ENCODE measurements at places on chromosomes 12 and 14.
A peak's percentile ranks its signal among the peaks of the same experiment; 100 is the strongest.

GRCh38 chr14:69005432-69006148 is 26.5 kb upstream of the ACTN1 start:
- no peak for DNase-seq

DNA sequence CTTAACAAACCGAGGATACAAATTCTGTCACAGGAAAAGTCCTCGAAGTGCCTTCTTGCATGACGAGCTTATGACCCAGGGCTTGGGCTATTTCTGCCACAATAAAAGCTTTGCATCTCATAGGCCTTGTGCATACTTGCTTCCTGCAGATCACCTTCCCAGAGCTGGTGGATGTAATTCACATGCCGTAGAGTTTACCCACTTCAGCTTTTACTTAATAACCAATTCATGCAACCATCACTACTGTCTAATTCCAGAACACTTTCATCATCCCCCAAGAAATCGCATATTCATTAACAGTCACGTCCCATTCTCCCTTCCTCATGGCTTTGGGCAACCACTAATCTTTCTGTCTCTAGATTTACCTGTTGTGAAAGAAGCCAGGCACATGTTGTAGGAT is 9.0 kb upstream of the BDKRB1 start:
- no peak for DNase-seq

DNA sequence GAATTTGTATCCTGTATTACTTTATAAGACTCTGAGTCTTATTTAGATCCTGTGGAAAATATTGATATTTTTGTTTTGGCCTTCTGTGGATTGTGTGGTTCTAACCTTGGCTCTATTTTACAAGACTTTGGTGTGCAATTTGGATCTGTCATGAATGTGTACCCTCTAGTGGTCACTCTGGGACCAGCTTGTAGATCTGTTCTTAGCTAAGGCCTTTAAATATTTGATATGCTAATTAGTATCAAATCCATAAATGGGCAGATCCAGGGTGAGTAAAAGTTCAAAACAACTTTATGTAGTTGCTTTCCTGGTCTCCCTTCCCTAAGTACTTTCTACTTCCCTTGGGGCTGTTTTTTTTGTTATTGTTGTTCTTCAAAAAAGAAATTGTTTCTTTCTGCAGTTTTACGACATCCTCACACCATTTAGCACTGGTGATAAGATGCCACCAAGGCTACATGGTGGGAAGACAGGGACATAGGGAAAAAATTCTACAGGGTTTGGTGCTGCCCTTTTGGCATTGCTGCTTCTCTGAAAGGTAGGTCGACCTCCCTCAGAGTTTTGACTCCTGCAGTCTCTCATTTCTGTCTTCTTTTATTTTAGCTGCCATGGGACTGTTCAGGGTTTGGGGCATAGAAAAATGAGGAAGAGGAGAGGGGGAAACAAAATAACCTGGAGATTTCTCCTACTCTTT is 238.5 kb downstream of the GPHN start:
- DNase-seq, result no peak

- DNase-seq, result no peak
Observed at GRCh38 chr14:45649051-45649450, 396.0 kb upstream of the MIS18BP1 start.

GRCh38 chr12:126198516-126198915 is 1133.3 kb downstream of the AACS start:
- no peak for DNase-seq

DNA sequence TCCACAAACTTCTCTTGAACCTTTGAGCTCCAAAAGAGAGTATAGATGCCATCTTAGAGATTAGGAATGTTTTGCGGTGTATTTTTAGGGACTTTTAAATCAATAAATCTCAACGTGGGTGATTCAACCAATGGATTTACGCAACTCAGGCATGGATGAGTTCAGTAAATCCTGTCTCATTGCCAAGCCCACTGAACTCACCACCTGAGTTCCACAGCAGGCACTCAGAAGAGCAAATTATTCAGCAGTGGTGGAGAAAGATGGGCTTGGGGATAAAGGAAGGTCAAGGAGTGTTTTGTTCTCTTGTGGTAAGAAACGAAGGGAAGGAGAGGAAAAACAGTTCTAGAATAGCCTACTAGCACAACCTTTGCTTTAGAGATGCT is 68.7 kb upstream of the HMGA2 start:
- no peak for DNase-seq

DNA sequence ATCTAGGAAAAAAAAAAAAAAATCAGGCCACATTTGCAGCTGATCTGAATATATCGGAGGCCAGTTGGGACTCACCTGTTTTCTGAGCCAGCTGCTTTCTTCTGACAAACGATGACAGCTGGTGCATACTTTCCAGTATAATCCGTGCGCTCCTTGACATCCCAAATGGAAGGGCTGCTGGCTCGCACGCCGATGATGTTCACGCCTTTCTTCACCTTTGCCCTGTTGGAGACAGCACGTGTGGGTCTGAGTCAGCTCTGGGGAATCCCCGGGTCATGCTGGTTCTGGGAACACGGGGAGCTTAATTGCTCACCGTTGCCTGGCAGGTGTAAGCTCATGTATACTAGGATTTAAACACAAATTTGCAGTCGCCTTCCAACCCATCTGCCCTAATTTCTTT is 372.8 kb downstream of the TMEM132D start:
- no peak for DNase-seq

DNA sequence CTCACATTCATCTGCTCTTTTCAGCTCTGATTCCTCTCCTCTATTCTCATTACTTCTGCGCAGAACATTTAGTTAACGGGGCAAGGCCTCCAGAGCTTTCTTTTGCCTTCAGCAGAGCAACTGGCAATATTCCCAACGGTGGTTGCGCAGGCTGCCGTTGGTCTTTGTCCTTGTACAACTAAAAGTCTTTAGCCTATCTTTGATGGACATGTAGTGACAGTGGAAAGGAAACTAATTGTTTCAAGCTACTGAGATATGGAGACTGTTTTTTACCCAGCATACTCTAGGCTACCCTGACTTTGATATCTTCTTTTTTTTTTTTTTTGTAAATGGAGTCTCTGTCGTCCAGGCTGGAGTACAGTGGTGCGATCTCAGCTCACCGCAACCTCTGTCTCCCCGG is 12.6 kb downstream of the R3HDM2 start:
- DNase-seq, result no peak

DNA sequence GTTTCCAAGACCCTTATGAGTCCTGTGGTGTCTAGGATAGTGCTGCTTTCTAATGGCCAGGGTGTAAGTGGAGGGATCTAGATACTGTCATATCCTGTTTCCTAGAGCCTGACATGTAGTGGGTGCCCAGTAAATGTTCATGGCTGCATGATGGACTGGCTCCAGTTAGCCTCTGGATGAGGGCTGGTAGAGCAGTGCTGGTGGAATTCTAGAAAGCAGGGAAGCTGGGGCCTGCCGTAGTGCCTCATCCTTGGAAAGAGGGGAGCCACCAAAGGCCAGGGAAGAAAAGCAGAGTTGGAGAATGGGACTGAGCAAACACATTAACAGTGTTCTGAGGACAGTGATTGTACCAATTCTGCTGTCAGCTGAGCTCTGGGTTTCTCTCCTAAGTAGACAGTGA is 637 bp downstream of the GZMB start:
- no peak for DNase-seq

DNA sequence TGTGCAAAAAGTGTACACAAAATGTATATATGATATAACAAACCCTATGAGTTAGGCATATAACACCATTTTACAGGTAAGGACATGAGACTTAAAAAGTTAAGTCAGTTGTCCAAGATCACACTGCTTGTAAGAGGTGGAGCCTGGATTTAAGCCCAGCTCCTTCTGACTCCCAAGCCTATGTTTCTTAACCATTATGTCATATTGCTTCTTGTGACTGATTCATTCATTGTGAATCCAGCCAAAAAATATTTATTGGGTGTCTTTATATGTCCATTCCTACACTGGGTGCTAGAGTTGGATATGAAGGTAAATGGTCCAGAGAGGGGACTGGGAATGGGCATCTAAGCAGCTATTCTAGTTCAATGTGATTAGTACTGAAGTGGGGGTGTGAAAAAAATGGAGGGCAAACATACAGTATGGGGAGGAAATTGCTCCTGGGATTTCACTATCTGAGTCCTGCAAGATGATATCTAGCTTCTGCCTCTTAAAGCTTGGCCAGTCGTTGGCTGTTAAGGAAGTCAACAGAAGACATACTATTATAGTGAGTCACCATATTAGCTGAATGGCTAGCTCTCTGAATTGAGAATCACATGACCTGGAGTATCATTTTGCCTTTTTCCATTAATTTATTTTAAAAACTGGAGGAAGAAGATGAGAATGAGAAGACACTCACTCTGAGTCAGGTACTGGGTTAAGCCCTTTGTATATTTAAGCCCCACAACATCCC is 28.8 kb downstream of the PAX9 start:
- no peak for DNase-seq

GRCh38 chr12:125304029-125304428 is 238.8 kb downstream of the AACS start:
- DNase-seq, result no peak

- peak; percentile 19 for DNase-seq
Observed at GRCh38 chr12:1533602-1534304, 60.6 kb downstream of the FBXL14 start.

GRCh38 chr12:3863756-3864155 is 9.4 kb downstream of the PARP11 start:
- DNase-seq, result no peak

DNA sequence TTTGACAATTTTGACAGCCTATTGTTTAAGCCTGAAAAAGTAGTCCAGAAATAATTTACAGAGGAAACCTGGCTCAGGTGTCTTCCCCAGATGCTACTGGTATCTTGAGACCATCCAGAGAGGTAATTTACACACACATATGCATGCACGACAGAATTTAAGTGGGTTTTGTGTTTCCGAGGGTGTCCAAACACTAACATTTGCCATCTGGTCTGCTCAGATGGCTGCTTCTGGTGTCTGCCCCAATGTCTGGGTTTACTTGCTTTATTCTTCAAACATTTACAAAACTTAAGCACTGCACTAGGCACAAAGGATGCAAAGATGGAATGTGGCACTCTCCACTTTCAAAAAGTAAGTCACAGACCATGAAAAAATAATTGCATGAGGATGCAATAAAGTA is 226.6 kb upstream of the EGLN3 start:
- DNase-seq, result no peak

- no peak for DNase-seq
Observed at GRCh38 chr12:7966563-7966962, 30.6 kb upstream of the SLC2A3 start.

DNA sequence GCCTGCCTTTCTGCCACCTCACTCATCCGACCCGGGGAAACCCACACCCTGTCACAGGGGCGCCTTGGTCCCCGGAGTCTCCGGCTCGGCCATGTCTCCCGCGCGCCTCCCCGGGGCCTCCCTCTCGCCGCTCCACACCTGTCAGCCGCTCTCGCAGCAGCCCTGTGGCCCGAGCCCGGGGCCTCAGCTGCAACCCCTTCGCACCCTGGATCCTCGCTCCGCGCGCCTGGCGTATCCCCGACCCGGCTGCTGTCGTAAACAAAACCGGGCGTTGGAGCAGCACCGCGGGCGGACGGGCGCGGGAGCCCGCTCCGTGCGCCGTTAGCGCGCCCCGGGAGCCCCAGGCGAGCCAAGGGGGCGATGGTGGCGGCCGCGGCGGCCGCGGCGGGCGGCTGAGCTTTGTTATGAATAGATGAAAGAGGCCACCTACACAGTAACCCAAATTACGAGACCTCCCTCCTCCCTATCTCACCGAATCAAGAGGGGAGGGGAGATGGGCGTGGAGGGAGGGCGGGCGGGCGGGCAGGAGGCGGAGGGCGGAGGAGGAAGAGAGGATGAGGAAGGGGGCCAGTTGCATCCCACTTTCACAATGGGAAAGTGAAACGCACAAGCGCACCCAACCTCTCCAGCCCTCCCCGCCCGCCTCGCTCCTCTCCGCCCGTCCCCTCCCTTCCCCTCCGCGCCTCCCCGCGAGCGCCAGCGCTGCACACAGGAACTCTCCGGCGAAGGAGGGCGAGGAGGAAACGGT is at the start of gene PLXNC1:
Gene PLXNC1, plus strand, starts transcription at position 587 of the 748 bp plus-strand sequence. CDS start 395 bp downstream, outside the sequence.
- peak; percentile 59 for DNase-seq

DNA sequence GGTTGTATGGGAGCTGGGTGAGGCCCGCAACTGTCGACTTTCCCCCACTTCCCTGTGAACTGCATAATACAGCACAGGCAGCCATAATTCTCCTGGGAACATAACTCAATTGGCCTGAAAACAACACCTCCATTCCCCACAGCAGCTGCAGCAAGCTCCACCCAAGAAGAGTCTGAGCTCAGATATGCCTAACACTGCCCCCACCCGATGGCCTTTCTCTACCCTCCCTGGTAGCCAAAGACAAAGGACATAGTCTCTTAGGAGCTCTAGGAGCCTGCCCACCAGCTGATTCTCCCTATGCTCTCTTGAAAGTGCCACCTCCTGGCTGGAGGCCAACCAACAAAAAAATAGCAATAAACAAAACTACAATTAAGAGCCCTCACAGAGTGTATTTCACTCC is 542.7 kb upstream of the LMO3 start:
- DNase-seq, result no peak

- peak; percentile 64 for DNase-seq
Observed at GRCh38 chr12:52873832-52874572, 25.2 kb upstream of the KRT78 start.

- peak; percentile 50 for DNase-seq
Observed at GRCh38 chr12:109736552-109737108, 23.0 kb downstream of the FAM222A start.
